CD8-positive, alpha-beta memory T cell (primary cell): ENCODE measurements at places on chromosomes 16 and 17. TPM values are rescaled to one million over a fixed set of nuclear protein-coding genes. Genes with fewer than 3 reads are reported as not detected.

GRCh38 chr16:21265104-21265837 is 12.8 kb downstream of the CRYM start:
- DNase-seq: no peak
- no peaks in the 10 kb centered on the region for H3K4me1 ChIP-seq
- H3K27ac ChIP-seq: no peak overlapping the region
- no peaks in the 10 kb centered on the region for H3K36me3 ChIP-seq

DNA sequence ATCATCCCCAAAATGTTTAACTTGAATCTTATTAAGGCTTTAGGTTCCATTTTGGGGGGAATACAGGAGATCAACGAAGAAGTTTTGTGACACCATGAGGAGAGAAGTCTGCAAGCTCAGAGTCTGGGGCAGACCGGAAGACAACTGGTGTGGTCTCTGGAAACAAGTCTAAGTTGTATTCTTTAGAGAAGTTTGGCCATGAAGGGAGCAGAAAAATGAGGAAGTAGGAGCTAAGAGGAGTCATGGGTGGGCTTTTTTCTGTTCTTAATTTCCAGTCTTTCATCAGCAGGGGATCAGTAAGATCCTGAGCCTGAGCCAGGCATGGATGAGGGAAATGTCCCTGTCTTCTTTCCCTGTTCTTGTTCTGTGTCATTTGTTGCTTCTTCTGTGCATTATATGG is 35.8 kb upstream of the NF1 start:
- no peaks in the 10 kb centered on the region for H3K4me1 ChIP-seq
- no peaks in the 10 kb centered on the region for H3K36me3 ChIP-seq
- no peaks in the 10 kb centered on the region for H3K27me3 ChIP-seq
- no peak for DNase-seq

DNA sequence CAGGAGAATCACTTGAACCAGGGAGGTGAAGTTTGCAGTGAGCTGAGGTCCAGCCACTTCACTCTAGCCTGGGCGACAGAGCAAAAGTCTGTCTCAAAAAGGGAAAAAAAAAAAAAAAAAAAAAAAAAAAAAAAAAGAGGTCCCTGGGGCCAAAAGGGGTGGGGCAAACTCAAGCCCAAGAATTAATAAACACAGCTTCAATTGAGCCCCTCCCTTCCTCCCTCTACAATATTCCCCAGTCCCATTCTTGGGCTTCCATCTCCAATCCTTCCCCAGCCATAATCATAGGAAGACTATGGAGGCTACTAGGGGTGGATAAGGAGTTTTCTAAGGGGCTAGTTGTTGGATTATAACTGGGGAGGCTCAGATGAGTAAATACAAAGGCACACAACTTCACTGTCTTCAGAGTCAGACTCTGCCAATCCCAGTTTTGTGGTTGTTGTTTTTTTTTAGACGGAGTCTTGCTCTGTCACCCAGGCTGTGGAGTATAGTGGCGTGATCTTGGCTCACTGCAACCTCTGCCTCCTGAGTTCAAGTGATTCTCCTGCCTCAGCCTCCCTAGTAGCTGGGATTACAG is 9.5 kb downstream of the CAVIN1 start:
- no peak for DNase-seq
- no peak overlapping the region for H3K4me3 ChIP-seq
- H3K4me1 ChIP-seq: peaks cover 16% of the 10 kb centered on the region
- no peaks in the 10 kb centered on the region for H3K27me3 ChIP-seq
- H3K36me3 ChIP-seq: no peaks in the 10 kb centered on the region

GRCh38 chr17:2688351-2689342 is 22.9 kb downstream of the CLUH start:
- no peak overlapping the region for H3K27ac ChIP-seq
- no peaks in the 10 kb centered on the region for H3K27me3 ChIP-seq
- peaks cover 12% of the 10 kb centered on the region for H3K4me1 ChIP-seq
- no peaks in the 10 kb centered on the region for H3K36me3 ChIP-seq
- DNase-seq: no peak

- DNase-seq: no peak
- H3K4me1 ChIP-seq: no peaks in the 10 kb centered on the region
- no peak overlapping the region for H3K27ac ChIP-seq
- H3K4me3 ChIP-seq: no peak overlapping the region
- no peaks in the 10 kb centered on the region for H3K36me3 ChIP-seq
These were observed 53.5 kb downstream of the DNAH3 start for GRCh38 chr16:21097151-21097550.

ABCC12 gene
- not detected for total RNA-seq

SLC6A4 gene
- not detected for total RNA-seq

SMYD4 gene
- 20.1 TPM for total RNA-seq

CLDN6 gene
- total RNA-seq: not detected

NPB gene
- total RNA-seq: 0.57 TPM

COX6A2 gene
- total RNA-seq: not detected

SLC5A10 gene
- not detected for total RNA-seq

CMTM2 gene
- total RNA-seq: 0.22 TPM
